ENCODE measurements at places on chromosomes 6 and 20.

- no peak for DNase-seq
These were observed 308.1 kb downstream of the EPM2A start for GRCh38 chr6:145427232-145427631.

GRCh38 chr20:23193801-23194384, 107.8 kb upstream of the CD93 start:
- no peak for DNase-seq

DNA sequence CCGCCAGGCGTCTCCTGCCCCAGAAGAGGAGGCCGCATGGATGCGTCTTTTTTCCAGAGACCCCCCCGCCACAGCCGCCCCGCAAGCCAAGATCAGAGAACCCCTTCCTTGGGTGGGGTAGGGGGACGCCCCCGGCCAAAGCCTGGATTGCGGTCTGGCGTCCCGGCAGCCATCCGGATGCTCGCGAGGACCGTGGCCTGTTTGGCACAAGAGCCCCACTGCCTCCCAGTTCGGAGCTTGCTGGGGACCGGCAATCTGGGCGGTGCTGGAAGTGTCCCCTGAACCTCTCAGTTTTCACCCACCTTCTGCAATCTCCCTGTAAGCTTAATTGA, 924 bp downstream of the FAM162B start:
- no peak for DNase-seq

GRCh38 chr6:121482004-121482693, 46.7 kb downstream of the GJA1 start:
- DNase-seq: peak; percentile 76

- peak; percentile 87 for DNase-seq
These were observed at the start of gene CD109 for GRCh38 chr6:73695619-73696421. Gene CD109, plus strand, starts transcription at chr6:73696203. Its CDS starts 13 bp downstream, at chr6:73696216.

- DNase-seq: peak; percentile 29
These were observed 6.2 kb downstream of the HEBP2 start for GRCh38 chr6:138410048-138410735.

DNA sequence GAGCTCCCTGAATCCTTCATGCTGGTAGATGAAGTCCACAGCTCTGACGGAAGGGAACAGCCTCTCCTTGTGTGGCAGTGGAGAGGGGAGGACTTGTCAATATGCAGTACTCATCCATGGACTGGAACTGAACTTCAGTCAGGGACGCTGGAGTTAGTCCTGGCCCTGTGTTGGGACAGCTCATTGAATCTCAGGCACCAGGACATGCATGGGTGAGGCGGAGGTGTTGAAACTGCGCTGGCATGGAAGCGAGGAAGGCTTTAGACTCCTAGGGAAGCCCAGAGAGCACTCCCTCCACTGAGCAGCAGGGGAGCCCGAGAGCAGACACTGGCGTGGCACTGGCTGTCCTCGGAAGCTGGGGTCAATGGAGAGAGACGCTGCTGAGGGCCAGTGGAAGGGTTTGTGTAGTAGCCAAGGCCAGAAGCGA, 161.3 kb upstream of the GGTLC1 start:
- DNase-seq: peak; percentile 75

GRCh38 chr6:134724771-134725340, 225.0 kb downstream of the ALDH8A1 start:
- no peak for DNase-seq

GRCh38 chr6:112947507-112947906, 600.4 kb downstream of the RFPL4B start:
- DNase-seq: no peak

DNA sequence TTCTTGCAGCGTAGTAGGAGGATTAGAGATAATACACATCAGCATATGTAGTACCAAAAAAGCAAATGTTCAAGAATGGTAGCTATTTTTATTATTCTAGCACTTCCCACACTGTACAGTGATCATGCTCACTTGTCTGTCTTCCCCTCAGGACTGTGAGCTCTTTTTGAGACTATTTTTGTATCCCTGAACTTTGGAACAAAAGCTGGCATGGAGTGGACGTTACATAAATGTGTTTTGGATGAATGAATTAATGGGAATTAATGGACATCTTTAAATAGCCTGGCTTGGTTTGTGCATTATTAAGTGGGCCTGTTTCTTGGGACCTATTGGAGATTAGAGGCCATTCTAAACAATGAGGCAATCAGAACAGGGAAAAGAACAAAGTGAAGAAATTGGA, 243.7 kb downstream of the CD83 start:
- DNase-seq: no peak

DNA sequence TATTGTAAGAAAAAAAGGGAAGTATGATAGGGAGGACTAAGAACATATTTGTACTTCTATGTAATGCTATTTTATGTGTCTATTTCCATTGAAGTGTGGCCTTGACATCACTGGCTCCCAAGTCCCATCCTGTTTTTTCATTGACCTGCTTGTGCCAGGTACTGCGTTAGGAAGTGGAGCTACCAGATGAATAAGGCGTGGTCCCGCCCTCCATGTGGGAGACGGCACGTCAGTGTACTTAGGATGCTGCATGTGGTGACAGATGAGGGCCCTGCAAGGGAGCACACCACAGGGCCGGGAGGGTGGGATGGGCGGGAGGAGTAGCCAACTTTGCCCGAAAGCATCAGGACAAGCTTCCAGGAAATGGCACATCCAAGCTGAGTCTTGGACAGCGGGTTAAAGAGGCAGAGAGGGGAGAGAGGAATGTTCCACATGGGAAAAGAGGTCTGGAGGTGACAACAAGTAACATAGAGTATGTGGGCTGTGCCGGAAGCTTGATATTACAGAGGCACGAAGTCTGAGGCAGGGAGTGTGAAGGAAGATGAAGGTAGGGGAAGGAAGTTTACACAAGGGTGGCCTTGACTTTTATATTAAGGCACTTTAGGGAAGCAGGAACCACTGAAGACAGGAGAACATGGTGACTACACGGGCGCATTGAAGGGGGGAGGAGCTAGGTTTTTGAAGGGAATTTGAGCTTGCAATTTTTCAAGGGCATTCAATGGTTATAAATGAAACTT, 140.6 kb downstream of the MTHFD1L start:
- no peak for DNase-seq

DNA sequence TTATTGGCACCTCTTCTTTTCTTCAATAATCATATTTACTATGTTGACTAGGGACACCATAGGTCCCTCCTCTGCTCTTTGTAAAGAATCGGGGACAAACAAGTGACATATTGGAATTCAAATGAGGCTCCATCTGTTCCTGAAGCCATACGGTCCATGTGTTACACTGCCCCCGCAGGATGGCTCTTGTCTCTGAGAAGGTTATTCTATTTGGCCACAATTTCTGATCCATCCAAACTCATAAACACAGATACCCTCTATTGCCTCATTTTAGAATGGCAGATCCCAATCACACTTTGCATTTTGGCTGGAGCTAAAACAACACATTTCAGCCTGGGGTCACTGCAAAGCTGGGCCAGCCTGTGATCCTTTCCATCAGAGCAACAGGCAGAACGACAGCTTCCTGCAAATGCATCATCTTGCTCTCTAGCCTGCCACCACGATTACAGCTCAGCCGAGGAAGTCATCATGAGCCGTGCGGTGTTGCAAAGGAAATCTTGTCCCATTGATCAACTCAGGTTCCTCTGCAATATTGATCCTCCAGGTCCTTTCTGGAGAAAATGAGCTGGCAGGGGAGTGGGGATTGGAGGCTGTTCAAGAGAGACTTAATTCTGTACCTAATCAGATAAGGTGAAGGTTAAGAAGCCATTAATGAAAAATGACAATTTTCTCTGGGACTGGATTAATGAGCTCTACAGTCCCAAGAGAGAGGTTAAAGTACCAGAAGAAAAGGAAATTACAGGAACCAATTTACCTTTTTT, 73.1 kb downstream of the AGPAT4 start:
- DNase-seq: no peak

DNA sequence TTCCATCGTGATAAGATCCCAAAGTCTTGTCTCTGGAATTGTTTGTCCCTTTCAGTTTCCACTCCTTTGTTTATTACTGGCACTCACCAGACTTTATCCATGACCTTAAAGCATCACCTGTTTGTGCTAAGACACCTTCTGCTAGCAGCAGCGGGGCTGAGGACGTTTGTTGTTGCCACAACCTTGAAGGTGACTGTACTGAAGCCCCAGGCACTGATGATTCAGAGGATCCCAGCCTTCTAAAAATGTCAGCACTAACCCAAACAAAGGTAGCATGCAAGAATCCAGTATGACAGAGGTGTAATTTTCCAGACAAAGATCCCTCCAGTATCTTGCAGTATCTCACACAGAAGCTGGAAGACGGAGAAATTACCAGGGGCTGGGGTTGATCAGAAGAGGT, 28.9 kb upstream of the SMIM8 start:
- no peak for DNase-seq

- no peak for DNase-seq
These were observed 4.0 kb upstream of the OSBPL2 start for GRCh38 chr20:62234339-62234738.

DNA sequence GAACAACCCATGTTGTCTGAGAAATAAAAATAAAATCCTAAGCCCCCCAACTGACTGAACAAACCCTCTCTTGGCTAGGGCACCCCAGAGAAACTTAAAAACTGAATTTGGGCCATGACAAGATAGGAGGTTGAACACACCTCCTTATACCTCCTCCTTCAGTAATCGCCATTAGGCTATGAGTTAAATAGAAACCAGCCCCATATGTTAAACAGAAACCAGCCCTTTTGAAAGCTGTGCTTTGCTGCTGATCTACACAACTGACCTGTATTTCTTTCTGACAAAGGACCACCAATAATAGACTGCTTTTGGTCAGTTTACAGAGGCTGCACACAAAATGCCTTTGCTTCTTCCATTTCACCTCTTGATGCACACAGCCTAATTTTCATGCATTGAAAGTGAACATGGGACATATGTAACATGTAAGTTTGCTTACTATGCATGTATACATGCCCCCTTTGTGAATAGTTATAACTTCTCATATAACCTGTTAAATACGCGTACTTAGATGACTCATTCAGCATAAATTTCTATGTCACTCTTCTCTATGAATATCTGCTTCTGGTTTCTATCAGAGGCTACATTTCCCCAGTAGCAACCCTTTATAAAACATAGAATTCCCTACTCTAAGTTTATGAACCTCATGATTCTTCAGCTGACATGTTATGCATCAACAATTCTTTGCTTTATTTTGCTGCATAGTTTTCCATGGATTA, 462.9 kb downstream of the COL12A1 start:
- DNase-seq: no peak

GRCh38 chr6:142822842-142823241, 122.1 kb downstream of the HIVEP2 start:
- peak; percentile 29 for DNase-seq

DNA sequence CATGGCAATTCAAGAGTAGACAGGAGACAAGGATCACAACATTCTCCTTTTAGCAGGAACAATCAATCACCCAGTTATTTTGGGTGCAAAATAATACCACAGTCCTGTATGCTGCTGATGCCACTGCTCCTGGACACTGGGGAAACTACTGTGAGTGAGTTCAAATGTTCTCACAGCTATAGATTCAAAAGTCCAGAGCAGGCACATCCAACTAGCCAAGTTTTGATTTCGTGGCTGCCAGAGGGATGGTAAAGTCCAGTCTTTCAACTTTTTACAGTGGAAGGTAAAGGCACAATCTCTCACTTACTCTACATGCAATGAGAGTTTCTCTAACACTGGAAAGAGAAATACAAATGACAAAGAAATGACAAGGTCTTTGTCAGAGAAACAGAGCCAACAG, 26.9 kb upstream of the TSHZ2 start:
- no peak for DNase-seq

- no peak for DNase-seq
These were observed 93.1 kb upstream of the HEY2 start for GRCh38 chr6:125656287-125656870.

DNA sequence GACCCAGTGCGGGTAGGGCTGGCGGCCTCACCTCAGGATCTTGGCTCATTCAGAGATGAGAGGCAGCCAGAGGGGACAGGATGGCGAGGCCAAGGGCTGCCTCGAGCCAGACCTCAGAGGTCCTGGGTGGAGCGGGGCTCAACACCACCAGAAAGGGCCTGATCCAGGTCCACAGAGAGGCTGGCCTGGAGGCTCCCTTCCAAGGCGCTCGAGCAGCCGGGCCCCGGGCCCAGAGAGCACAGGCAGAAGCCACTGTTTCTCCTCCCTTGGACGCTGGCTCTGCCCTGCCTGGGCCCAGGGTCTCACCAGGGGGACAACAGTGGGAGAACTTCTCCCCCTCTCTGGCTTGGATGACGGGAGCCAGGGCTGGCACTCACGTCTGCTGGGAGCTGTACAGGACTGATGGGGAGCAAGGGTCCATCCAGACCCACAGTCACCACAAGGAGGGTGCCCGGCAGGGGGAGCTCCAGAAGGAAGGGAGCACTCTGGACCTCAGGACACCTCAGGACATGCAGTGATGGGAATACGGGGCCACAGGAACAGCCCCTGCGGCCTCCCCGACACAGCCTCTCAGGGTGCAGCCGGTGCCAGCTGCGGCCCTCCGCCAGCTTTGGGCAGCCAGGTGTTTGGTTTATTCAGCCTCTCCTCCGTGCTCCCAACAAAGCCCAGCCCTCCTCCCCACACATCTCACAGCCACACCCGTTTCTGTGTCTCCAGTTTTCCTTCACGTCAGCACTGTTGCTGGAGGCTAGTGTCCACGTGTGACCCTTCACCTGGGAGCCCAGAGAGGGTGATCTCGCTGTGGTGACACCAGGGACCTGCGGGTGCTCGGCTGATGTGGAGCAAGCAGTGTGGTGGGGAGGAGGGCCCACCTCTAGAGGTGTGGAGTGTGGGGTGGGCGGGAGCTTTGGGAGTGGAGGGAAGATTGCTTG, 8.7 kb downstream of the RPS21 start:
- DNase-seq: no peak

- no peak for DNase-seq
These were observed at the start of gene SIRPB2 for GRCh38 chr20:1491281-1491840. Gene SIRPB2, minus strand, starts transcription at chr20:1491420. Its CDS starts 61 bp downstream, at chr20:1491359.

DNA sequence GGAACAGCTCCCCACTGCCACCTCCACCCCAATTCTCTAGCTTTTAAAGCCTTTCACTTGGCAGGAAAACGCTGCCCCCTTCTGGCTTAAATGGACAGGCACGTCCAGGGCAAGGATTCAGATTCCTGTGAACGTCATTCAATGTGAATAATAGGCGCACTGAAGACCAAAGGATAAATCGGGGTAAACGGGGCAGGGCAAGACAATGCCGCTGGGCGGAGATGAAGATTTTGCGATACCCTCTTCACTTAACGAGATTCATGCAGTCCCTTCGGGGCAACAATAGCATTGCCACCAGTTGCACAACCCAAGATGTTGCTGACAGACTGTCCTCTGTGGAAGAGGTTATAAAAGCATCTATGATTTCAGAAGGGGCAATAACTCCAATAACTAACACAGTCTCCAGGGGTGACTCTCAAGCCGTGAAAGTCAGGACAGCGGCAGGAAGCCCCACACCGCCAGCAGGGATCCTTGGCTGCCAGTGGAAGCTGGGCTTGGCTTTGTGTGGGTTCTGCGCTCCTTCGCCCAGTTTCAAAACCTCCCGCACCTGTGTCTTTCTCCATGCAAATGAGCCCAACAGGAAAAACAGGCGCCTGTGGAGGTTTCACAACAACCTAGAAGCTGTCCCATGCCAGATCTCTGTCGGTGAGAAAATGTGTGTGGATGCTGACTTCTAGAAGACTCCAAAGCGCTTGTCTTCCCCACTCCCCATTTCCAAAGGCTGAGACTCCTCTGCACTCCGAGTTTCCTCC, 291.8 kb downstream of the BMP7 start:
- DNase-seq: peak; percentile 48

GRCh38 chr6:3381233-3381921, 75.5 kb downstream of the SLC22A23 start:
- no peak for DNase-seq

GRCh38 chr6:109922851-109923250, 55.3 kb upstream of the GPR6 start:
- DNase-seq: no peak

GRCh38 chr6:148398678-148399077, 56.0 kb downstream of the SASH1 start:
- no peak for DNase-seq

Measured in kidney tubule cell (primary cell).